Stimulated activated CD8-positive, alpha-beta memory T cell treated with anti-CD3 and anti-CD28 coated beads, Interleukin-4, amount 100 ng/mL, for 24 hours (primary cell): ENCODE measurements at places on chromosomes 12 and 14.

- no peak for DNase-seq
These were observed 52.6 kb downstream of the SEC23A start for GRCh38 chr14:39050389-39050788.

- DNase-seq: no peak
These were observed 128.9 kb upstream of the SOX5 start for GRCh38 chr12:24078318-24078765.

DNA sequence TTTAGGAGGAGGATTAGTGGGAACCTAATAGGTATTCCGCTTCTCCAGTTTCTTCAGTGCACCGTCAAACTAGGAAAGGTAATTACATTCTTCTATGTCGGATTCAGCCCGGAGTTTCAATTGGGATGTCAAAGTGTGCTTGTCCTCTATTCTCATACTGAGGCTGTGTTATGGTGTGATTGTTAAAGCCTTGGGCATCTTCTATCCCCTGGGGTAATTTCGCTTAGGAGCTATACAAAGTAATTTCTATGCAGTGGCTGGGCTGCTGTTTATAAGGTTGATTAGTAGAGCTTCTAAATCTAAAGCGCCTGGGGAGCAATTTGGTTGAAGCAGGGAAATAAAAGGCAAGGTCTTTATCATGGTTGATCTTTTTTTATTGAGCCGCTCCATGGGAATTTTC, 399.6 kb downstream of the ZFP36L1 start:
- DNase-seq: no peak

- DNase-seq: no peak
These were observed 79.5 kb downstream of the ETV6 start for GRCh38 chr12:11729008-11729407.

GRCh38 chr12:49058366-49059044, 2.1 kb downstream of the KMT2D start:
- no peak for DNase-seq

GRCh38 chr12:80681-81190, 14.2 kb downstream of the IQSEC3 start:
- no peak for DNase-seq

GRCh38 chr12:108691175-108691997, 39.9 kb downstream of the CORO1C start:
- DNase-seq: peak; percentile 51

DNA sequence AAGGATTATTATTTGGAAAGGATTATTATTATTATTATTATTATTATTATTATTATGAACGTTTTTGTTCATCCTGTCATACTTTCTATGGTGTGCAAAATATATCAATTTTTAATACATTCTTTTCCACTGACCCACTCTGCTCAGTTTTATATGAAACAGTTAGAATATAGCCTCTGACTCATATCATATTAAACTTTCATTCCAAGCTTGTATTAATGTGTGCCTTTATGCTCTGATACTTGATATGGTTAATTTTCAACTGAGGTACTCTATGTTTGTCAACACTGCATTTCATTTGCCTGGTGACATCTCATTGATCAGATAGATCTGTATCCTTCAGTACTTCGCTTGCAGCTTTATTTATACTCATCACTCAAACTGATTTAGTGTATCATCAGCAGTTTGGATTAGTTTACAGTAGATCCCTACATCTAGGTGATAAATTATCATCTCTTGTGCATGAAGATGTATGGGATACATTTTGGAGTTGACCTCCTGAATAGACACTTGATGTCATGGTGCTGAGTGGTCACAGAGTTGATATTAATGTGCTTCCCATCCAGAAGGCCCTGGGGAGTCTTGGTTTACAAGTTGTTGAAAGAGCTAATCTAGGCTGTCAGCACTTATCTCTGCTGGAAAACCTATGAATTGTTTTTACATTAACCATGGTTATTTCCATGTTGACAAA, 271.8 kb downstream of the TRHDE start:
- DNase-seq: no peak

GRCh38 chr12:82527165-82527780, 159.4 kb upstream of the TMTC2 start:
- no peak for DNase-seq

GRCh38 chr14:95585953-95586620, 51.2 kb downstream of the GLRX5 start:
- no peak for DNase-seq

DNA sequence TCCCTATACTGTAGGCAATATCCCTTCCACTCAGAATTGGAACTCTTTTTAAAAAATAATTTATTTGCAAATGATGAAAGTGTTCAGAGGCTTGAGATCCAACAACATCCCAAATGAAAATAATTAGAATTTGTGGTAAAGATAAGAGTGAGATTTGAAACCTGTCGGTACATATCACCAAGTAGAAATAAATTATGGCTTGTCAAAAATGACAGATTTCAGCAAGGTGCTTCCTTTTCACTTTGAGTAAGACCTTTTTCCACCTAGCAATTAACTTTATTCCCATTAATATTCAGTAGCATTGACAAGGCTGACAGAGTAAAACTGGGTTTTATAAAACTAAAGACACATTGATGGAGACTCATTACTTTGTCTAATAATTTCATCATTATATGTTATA, 107.7 kb upstream of the PRKD1 start:
- DNase-seq: no peak

- DNase-seq: peak; percentile 6
These were observed 188.7 kb downstream of the TTC8 start for GRCh38 chr14:89013098-89013504.

- DNase-seq: no peak
These were observed 1322.1 kb downstream of the TMEM121 start for GRCh38 chr14:106848330-106849121.

DNA sequence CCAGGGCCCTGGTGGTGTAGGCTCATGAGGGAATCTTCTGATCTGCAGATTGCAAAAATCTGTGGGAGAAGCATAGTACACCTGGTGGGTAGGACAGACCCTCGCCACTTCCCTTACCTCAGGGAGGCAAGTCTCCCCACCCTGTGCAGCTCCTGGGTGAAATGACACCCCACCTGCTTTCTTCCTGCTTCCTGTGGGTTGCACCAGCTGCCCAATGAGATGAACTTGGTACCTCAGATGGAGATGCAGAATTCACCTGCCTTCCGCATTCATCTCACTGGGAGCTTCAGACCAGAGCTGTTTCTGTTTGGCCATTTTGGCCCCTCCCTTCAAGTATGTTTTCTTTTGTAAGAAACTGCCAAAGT, 4.7 kb downstream of the CLEC2D start:
- no peak for DNase-seq

DNA sequence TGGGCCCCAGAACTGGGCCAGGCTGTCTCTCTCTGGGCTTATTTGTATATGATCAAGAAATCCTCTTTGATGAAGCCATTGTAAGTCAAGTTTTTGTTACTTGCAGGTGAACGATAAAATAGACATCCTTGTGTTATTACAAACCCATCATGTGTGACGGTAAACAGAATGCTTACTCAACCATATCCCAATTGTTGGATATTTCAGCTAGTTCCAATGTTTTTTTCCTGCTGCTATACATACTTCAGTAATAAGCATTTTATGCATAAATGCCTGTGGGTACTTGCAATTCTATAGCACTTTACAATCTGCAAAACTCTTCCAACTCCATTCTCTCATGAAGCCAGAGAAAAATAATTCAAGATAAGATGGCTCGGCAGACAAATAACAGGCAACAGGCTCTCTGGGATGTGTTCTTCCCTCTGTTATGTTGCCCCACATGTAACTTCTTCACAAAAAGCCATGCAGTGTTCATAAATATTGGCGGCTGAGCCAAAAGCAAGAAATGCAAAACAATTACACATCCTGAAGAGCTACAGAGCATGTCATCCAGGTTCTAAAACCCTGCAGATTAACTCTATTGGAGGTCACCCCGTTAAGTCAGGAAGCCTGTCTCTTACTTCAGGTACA, 69.5 kb downstream of the CLMN start:
- no peak for DNase-seq

- DNase-seq: no peak
These were observed 395.2 kb upstream of the DCN start for GRCh38 chr12:91577586-91578539.
